ENCODE measurements at places on chromosomes 1 and 21.

GRCh38 chr1:20682571-20683236 is 21.5 kb upstream of the DDOST start:
- DNase-seq, result no peak

GRCh38 chr1:59108481-59109317 is 188.2 kb upstream of the FGGY start:
- DNase-seq, result no peak

GRCh38 chr1:53738205-53739108 is 507 bp downstream of the GLIS1 start:
- DNase-seq, result no peak

DNA sequence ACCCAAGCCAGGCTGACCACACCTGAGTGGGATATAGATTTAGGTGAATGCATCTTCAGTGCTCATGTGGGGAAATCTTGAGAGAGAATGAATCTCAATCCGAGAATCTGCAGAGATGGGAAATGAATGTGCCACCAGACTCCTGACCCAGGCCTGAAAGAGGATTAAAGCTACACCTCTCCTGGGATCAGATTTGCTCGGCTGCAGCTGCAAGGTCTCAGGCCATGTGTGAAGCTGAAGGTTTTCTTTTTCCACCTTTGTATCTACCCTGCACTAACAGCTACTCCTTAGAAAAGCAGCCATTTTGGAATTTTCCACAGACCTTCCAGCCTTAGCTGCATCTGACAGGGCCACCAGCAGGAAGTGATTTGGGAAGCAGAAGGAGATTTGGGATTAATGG is 18.3 kb downstream of the GPR3 start:
- DNase-seq, result no peak

DNA sequence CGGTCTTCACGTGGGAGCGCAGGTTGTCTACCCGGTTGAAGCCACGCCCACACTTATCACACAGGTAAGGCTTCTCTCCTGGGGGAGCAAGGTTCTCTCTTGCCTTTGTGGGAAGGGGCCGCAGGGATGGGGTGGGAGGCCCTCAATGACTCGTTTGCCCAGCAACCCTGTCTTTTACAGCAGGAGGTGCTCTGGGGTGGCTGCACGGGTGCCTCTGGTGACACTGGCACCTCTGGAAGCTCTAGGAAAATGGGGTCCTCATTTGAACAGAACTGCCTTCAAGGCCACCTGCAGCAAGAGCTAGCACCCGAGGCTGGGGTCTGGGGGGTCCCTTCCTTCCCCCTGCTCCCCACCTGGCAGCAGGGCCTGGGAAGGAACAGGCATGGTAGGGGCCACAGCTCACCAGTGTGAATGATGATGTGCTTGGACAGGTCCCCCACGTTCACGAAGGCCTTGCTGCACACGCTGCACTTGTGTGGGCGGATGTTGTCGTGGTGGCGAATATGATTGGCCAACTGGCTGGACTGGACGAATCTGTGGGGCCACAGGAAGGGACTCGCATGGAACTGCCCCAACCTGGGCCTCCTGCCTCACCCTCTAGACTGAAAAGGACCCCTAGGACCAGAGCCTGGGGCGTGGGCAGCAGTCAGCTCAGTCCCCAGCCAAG is 33.1 kb downstream of the ZBTB17 start:
- no peak for DNase-seq
